Cerebellum (tissue), 4 donors: ENCODE measurements at places on chromosomes 6 and 20.

DNA sequence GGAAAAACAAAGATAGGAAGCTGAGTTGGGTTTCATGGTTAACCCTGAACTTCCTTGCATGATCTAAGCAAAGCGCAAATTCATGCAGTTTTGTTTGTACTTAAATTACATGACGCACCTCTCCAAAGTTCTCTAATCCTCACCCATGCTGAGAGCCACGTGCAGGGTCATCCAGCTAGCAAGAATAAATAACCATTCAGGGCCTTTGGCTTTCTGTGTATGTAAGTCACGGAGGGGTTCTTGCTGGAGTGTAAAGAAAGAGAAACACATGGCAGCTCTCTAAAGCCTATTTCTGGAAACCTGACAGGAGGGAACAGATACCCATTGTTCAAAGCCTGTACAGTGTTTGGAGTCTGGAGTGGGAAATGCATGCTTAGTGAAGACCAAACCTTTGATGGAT, 171.7 kb upstream of the CCN2 start:
- no peak for DNase-seq

GRCh38 chr20:60096166-60096565, 137.9 kb downstream of the CDH26 start:
- no peak for DNase-seq

GRCh38 chr6:49549691-49550491, 577 bp upstream of the C6orf141 start:
- DNase-seq: no peak

DNA sequence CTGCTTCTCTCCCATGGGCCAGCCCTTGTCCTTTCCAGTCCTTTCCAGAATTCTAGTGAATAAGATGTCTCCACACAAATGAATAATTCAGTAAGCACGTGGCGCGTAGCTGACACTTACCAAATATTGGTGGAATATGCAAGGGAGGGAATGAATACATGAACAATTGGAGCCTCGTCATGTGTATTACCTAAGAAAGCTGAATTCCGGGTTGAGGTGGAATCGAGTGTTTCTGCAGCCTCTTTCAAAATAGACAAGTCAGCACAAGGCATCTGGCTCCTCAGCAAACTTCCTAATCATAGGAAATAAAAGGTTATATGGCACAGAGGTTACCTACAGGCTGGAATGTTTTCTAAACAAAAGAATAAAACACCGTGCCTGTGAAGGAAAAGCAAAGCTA, 47.0 kb upstream of the NT5E start:
- DNase-seq: no peak

DNA sequence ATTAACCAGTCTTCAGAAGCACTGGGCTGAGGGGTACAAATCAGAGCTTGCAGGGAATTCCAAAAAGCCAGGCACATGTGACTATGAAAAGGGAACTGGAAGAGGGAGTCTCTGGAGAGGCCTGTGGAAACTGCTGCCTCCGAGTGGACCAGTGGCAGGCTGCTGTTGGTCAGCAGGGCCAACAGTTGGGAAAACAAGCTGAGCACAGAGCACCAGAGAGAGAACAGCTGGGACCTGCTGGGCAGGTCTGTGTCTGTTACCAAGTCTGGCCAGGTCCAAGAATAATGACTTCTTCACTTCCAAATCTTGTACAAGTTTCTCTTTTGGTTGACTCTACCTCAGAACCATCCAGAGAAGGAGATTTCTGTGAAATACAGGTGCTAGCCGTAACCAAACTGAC, 81.4 kb downstream of the LIN28B start:
- no peak for DNase-seq

- no peak for DNase-seq
These were observed 31.2 kb downstream of the SLX4IP start for GRCh38 chr20:10466325-10466724.

DNA sequence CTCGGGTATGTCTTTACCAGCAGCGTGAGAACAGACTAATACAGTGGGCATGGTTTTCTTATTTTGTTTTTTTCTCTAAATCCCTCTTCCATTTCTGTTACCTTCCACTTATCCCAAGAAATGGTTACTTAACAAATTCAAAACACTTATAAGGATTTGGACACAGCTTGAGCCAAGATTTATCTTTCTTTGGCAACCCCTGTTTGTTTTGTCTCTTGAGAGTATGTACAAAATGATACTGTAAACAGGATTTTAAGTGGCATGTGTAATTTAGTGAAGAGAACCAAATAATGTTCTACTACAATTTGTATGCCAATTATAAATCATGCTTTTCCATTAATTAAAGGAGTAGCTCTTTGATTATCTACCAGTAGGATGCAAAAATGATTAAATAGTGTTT, 51.4 kb downstream of the PPP1R14C start:
- no peak for DNase-seq

- no peak for DNase-seq
These were observed 62.2 kb upstream of the SLC22A16 start for GRCh38 chr6:110538416-110539160.

GRCh38 chr6:82589509-82590206, 226.0 kb downstream of the TPBG start:
- DNase-seq: no peak

- DNase-seq: no peak
These were observed 20.4 kb upstream of the NOTCH4 start for GRCh38 chr6:32244270-32244669.

DNA sequence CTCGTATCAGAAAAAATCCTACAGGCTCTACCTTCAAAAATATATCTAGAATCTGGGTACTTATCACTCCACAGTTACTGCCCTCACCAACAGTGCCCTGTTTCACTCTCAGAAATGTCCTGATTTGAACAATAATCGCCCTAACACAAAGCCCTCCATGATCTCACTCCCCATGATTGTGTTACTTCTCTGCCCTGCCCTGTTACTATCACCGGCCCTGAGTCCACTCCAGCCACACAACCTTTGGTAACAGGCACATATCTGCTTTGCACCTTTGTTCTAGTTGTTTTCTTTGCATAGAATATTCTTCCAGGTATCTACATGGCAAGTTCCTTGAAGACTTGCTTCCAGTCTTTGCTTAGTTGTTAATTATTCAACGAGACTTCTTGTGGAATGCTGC, 142.0 kb downstream of the ARHGAP18 start:
- no peak for DNase-seq

GRCh38 chr6:146642921-146643320, 44.1 kb downstream of the ADGB start:
- no peak for DNase-seq

DNA sequence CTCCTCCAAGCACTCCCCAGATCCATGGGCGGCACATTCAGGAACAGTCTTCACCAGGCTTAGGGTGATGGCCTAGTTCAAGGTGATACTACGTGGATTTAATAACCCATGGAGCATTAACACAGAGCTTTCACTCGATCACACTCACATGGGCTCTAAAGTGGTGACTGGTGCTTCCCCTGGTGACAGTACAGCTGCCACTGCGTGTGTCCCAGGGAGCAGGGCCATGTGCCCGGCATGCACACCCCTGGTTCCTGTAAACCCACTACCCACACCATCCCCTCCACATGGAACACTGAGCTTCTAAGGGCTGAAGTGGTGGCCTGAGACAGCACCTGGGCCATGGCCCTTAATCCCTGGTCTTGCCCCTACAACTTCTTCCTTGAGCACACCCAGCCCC, 27.8 kb upstream of the APMAP start:
- DNase-seq: no peak

GRCh38 chr20:10634683-10635411, 39.0 kb downstream of the JAG1 start:
- no peak for DNase-seq

DNA sequence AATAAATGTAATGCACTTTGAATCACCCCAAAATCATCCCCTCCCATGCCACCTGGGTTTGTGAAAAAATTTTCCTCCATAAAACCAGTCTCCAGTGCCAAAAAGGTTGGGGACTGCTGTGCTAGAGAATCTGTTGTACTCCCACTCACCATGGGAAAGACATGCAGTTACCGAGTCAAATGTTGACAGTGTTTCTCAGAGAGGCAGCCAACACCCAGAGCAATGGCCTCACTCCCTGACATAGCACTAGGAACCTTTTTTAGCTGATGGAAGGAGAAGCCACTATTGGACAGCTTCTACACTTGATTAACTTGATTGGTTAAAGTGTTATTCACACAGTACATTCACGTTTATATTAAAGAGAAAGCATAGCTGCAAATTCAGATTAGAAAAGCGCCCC, 59.8 kb upstream of the MANEA start:
- peak; percentile 0 for DNase-seq

DNA sequence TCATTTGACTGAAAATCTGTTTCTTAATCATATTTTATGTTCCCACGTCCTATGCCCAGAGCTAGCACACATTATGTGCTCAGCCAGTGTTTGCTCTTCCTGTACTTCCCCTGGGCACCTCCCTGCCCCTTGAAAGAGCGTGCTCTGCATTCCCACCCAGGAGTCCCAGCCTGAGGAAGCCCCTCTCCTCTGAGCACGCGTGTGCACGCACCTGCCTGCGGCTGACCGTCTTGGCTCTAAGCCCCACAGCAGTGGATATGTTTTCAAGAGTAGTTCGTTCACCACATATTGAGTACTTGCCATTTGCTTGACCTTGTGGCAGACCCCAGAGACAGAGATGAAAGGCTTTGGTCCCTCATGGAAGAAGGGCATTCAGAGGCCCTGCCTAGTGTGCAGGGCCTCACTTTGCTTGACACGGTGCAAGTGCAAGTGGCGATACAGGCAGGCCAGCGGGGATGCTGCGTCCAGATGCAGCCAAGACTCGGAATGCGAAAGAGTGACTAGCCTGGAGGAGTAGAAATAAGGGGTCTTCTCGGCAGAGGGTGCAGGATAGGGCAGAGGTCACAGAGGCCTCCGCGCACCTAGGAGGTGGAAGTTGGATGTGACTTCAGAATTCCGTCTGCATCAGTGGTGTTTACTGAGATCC, 14.1 kb downstream of the SYNDIG1 start:
- DNase-seq: no peak

DNA sequence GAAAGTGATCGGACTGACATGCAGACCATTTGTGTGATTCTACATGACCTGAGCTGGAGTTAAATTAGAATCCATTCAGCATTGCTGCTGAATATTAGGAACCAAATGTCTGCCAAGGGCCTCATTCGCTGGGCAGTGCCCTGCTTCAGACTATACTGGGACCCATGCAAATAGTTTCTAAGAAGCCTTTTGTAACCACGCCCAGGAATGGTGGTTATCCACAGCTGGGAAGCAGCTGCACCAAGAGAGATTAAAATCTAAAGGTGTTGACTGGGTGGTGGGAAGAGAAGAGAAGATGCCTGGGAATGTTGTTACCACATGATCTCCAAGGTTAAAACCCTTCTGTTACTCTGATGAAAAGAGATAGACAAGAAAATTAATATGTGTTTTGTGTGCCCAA, 156.8 kb downstream of the PKHD1 start:
- DNase-seq: no peak

DNA sequence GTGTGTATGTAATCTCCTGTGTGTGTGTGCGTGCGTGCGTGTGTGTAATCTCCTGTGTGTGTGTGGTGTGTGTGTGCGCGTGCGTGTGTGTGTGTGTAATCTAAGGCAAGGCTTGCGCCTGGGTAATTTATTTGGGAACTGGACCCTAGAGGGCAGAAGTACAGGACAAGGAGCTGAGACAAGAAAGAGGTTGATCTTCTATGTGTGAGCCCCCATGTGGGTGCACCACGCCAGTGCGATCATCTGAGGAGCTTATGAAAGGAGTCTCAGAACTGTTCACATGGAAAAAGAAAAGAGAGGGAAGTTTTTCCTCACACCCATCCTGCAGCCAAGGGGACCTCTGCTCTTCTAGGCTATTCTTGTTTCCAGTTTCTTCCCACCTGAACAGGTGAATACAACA, 220.1 kb upstream of the GGTLC1 start:
- DNase-seq: no peak
